ENCODE measurements at places on chromosomes 7 and 10.

GRCh38 chr10:62917475-62918238 lies 101.5 kb upstream of the EGR2 start:
- H3K4me1 ChIP-seq: no peaks in the 10 kb centered on the region
- no peak overlapping the region for H3K27ac ChIP-seq
- H3K4me3 ChIP-seq: no peak overlapping the region

- H3K27me3 ChIP-seq: no peaks in the 10 kb centered on the region
- no peaks in the 10 kb centered on the region for H3K4me1 ChIP-seq
- H3K36me3 ChIP-seq: no peaks in the 10 kb centered on the region
Observed at GRCh38 chr7:92740134-92740533, 96.2 kb downstream of the CDK6 start.

GRCh38 chr10:103433858-103434257 lies 18.3 kb downstream of the CALHM2 start:
- no peaks in the 10 kb centered on the region for H3K36me3 ChIP-seq
- H3K4me1 ChIP-seq: no peaks in the 10 kb centered on the region
- DNase-seq: no peak

DNA sequence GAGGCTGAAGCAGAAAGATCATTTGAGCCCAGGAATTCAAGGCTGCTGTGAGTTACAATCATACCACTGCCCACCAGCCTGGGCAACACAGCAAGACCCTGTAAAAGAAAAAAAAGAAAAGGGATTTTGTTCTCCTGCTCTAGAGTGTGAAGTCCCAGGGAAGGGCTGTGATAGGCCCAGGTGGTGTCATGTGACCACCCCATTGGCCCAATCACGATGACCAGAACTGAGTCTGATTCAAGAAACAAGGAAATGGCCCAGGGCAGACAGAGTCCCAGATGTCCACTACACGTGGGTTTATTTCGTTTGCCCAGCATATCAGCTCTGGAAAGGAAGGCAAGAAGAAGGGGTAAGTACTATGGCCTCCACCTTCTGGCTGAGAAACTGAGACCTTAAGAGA lies 81.3 kb upstream of the CUX1 start:
- no peaks in the 10 kb centered on the region for H3K27me3 ChIP-seq
- H3K27ac ChIP-seq: no peak overlapping the region
- H3K4me1 ChIP-seq: no peaks in the 10 kb centered on the region
- H3K36me3 ChIP-seq: no peaks in the 10 kb centered on the region
- no peak for DNase-seq
- H3K4me3 ChIP-seq: no peak overlapping the region

DNA sequence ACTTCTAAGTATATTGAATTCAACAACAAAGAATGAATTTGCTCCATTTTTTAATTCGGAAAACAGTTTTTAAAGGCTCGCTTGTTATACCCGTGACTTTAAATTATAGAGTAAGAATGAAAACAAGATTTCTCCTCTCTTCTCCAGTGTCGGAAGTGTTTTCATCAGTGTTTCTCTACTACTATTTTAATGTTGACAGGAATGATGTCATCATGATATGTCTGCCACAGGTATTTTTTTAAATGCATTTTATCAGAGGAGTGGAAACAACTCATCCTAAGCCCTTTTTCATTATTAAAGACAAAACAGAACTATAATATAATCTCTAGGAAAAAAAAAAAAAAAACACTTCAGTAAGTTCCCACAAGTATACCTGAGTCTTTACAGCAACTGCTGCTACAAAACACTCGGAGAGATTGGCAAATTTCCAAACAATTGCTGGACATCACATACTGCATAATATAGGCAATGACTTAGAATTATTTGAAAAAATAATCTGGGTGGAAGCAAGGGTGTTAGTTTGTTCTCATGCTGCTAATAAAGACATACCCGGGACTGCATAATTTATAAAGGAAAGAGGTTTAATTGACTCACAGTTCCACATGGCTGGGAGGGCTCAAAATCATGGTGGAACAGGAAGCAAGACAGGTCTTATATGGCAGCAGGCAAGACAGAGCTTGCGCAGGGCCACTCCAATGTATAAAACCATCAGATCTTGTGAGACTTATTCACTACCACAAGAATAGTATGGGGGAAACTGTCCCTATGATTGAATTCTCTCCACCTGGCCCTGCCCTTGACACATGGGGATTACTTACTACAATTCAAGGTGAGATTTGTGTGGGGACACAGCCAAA lies 4.8 kb upstream of the RNF32 start:
- H3K36me3 ChIP-seq: no peaks in the 10 kb centered on the region
- H3K4me3 ChIP-seq: no peak overlapping the region
- no peak overlapping the region for H3K27ac ChIP-seq
- no peak for DNase-seq
- H3K4me1 ChIP-seq: no peaks in the 10 kb centered on the region
- H3K27me3 ChIP-seq: peaks cover 4% of the 10 kb centered on the region

DNA sequence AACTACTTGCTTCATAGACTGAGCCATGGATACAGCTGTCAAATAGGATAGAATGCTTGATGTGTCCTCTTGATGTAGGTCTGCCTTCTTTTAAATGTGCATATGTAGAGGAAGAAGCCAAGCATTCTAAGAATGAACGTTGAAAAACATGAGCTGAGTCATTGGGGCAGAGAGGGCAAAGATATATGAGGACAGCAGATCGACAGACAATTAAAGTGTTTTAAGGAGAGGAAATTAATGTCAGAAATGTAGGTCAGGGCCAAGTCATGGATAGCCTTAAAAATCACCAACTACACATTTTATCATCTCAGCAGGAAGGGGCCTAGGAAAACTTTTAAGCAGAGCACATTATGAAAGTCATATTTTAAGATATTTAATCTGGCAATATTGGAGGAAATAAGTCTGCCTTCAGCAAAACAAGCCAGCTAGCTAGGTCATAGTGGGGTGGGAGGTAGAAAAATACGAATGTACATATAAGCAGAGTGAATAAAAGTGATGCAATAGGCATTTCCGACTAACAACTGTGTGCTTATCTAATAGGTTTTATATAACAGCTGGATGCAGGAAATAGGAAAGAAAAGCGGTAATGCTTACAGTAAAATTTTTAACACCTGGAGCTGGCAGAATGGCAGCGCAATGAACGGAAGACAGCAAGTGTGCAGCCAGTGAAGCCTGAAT lies 638.3 kb upstream of the TPK1 start:
- no peak overlapping the region for H3K4me3 ChIP-seq
- no peak for DNase-seq
- no peaks in the 10 kb centered on the region for H3K36me3 ChIP-seq
- no peaks in the 10 kb centered on the region for H3K27me3 ChIP-seq
- H3K4me1 ChIP-seq: no peaks in the 10 kb centered on the region

DNA sequence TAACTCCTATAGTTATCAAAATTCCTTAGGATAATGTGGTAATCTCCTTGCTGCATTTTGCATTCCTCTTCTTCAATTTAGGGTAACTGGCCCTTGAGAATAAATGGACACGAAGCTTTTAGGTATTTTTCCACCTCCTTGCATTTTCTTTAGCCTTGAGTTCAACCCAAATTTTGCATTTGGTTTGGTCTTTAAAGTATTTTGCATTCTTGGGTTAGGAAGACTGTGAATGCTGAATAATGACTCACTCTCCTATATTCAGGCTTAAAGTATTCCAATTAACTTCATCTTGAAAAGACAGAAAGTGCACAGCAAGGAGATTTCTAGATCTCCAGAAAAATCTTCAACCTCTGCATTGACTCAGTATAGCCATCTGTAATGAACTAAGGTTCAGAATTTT lies 47.3 kb downstream of the TFPI2 start:
- no peaks in the 10 kb centered on the region for H3K36me3 ChIP-seq
- H3K27ac ChIP-seq: no peak overlapping the region
- no peaks in the 10 kb centered on the region for H3K27me3 ChIP-seq
- H3K4me1 ChIP-seq: no peaks in the 10 kb centered on the region
- no peak overlapping the region for H3K4me3 ChIP-seq

DNA sequence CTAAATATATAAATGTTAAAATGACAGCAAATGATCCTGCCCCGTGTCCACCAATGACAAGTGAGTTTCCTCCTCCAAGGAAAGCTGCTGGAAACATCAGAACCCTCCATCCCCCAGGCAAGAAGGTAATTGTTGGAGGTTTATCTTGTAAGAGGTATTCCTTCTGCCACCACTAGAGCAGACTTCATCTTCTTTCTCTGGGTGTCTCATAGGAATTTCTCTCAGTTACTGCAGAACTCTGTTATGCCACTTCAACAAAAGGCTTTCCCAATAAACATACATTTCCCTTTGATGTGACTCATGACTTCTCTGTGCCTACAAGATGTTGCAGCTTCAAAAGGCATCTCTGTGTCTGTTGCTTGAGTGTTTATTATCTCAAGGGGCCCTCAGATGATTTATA lies 279.1 kb downstream of the BMPER start:
- DNase-seq: no peak
- no peaks in the 10 kb centered on the region for H3K27me3 ChIP-seq
- no peak overlapping the region for H3K4me3 ChIP-seq

DNA sequence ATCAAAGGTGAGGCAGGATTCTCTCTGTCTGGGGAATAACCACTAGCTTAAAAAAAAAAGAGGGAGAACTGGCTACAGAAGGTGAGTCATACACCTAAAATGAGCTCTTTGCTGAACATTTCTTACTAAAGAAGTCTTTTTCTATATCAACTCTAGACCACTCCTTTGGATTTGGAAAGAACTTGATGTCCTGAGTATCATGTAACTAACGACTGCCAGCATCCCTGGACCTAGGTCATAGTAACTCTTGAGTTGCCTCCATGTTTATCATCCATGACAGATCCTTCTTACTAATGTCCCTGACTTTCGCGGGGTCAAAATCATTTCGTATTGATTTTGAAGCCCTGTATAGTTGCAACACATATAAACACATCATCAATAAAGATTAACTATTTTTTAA lies 89.1 kb downstream of the CNOT4 start:
- no peaks in the 10 kb centered on the region for H3K27me3 ChIP-seq
- no peak overlapping the region for H3K27ac ChIP-seq
- no peaks in the 10 kb centered on the region for H3K4me1 ChIP-seq
- H3K36me3 ChIP-seq: no peaks in the 10 kb centered on the region
- no peak overlapping the region for H3K4me3 ChIP-seq

GRCh38 chr7:35551321-35552081 lies 143.4 kb downstream of the HERPUD2 start:
- H3K36me3 ChIP-seq: no peaks in the 10 kb centered on the region
- no peak for DNase-seq

DNA sequence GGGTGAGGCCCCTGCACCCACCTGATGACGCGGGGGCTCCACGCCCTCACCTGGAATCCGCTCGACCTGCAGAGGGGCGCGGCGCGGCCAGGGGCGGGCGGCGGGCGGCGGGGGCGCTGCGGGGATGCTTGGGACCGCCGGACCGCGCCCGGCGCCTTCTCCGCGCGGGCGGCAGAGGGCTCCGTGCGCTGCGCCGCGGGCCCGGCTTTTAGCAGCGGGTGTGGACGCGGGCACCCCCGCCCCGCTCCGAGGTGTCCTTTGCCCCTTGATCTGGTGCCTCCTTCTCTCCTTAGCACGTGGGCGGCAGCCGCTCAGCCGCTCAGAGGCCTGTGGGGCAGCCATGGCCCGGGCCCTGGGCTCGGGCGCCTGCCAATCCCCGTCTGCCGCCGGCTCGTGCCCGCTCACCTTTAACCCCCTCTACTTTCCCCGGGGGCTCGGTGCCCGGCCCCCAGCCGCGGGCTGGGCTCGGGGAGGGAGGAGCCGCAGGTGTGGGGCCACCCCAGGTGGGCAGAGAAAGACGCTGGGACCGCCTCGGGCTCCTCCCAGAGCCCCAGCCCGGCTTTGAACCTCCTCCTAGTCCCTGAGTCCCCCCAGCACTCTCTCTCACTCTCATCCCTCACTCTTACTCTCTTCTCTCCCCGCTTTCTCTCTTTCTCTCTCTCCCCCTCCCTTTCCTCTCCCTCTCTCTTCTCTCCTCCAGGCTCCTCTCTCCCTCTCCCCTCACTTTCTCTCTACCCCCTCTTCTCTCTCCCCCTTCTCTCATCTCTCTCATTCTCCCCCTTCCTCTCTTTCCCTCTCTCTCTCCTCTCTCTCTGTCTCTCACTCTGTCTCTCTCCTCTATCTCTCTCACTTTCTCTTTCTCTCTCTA lies 19.7 kb upstream of the VPS37D start:
- no peaks in the 10 kb centered on the region for H3K4me1 ChIP-seq
- H3K4me3 ChIP-seq: peak overlapping the region; percentile 47
- H3K36me3 ChIP-seq: no peaks in the 10 kb centered on the region
- H3K27me3 ChIP-seq: peaks cover 22% of the 10 kb centered on the region

DNA sequence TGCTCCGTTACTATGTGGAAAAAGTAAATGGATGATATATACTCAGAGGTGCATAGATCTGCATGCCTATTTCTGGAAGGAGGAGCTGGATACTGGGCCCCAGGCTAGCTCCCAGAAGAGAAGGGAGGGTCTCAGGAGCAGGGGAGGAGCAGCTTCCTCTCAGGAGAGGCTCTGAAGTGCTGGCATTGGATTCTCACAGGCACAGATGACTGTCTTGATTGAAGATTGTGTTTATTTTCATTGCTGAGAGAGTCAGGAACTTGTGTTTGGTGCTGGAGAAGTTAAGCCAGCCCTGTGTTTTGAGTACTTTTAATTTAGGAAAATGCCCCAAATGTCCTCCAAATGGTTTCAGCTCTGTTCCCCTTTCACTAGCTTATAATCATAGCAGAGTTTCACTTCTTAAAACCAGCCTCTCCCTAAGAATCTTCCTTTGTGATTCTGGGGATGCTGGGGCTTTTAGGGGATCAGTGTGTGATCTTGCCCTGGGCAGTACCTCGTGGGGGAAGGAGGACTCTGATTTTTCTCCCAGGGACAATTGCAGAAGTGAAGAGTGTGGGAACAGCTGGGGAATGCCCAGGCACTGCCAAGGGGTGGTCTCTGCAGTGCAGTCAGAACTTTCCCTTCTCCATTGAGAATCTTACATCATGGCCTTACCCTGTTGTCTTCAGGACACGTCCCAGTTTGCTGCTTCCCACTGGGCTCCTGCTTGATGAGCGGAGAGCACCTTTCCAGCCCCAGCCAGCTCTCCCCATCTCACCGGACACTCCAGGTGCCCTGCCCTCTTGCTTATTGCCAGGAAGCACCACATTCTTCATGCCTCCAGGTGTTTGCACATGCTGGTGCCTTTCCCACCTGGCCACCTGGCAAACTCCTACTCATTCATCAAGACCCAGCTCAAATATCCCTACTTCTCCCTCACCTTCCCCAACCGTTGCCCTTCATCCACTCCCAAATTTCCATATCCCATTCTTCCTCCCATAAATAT lies 102.8 kb downstream of the ARHGAP22 start:
- H3K27ac ChIP-seq: no peak overlapping the region
- no peaks in the 10 kb centered on the region for H3K4me1 ChIP-seq
- DNase-seq: no peak
- H3K4me3 ChIP-seq: no peak overlapping the region
- H3K27me3 ChIP-seq: no peaks in the 10 kb centered on the region

GRCh38 chr7:127760436-127761031 lies 108.5 kb downstream of the SND1 start:
- H3K36me3 ChIP-seq: no peaks in the 10 kb centered on the region
- H3K4me3 ChIP-seq: no peak overlapping the region
- no peak for DNase-seq
